ENCODE measurements at places on chromosomes 4 and X. TPM values are rescaled to one million over a fixed set of nuclear protein-coding genes. Genes with fewer than 3 reads are reported as not detected.

EDA gene
- polyA plus RNA-seq: 7.5 TPM

GYG2 gene
- polyA plus RNA-seq: 63.7 TPM

CHRNA9 gene
- 3.3 TPM for polyA plus RNA-seq

RBM47 gene
- polyA plus RNA-seq: 67.6 TPM

IQCM gene
- not detected for polyA plus RNA-seq

TRIM75 gene
- not detected for polyA plus RNA-seq

POU3F4 gene
- 2.4 TPM for polyA plus RNA-seq
